Right renal pelvis (tissue), 4 donors: ENCODE measurements at places on chromosomes 12 and 14.

- no peak for DNase-seq
These were observed 64.8 kb downstream of the WSCD2 start for GRCh38 chr12:108193917-108194316.

DNA sequence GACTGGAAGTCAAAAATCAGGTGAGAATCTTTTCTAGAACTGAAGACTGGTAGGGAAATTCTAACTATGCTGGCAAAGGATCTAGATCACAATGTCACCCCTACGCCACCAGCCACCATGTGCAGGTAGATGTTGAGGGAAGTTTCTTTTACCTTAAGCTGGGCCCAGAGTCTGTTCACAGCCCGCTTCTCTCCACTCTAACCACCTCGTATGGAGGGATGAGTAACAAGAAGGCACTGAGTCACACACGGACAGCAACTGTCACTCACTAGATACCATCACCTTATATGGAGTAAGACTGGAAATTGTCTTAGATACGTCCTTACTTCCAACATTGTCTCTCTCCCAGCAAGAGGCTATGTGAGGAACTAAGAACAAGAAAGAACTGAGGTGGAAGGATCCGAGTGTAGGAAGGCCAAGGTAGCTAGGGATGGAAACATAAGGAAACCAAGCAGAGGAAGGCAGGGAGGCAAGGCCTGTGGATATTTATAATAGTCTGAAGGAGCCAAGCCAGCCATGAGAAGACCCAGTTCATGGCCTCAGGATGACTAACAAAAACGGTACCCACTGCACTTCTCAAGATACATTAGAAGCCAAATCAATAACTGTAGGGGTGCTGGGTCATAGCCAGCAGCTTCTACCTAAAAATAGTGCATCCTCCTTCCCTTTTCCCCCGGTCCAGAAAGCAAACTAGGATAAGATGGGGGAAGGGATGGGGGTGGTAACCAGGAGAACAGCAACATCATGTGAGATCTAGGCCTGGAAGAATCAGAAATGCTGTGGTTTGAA is 15.5 kb downstream of the REM2 start:
- no peak for DNase-seq

GRCh38 chr12:90695415-90695814 is 259.6 kb downstream of the CCER1 start:
- DNase-seq, result no peak

- DNase-seq, result no peak
These were observed 42.9 kb upstream of the AP4S1 start for GRCh38 chr14:30982533-30982932.

DNA sequence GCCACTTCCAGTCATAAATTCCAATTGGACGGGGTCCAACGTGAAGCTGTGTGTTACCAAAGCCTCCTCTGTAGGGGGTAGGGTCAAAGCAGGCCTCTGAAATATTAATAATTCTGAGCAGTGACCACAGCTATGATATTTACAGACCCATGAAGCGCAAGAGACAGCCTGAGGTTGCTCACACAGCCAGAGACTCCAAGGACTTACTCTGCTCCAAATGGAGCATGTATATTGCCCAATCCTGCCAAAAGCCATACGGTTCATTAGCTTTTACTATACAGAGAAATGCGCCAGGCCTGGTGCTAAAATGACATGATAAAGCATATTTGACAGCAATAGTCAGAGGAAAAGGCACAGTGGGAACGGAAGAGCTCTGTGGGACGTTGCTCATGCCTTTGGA is 151.3 kb downstream of the PAH start:
- no peak for DNase-seq

GRCh38 chr12:78120866-78121560 is 290.3 kb downstream of the NAV3 start:
- no peak for DNase-seq

GRCh38 chr14:102695167-102695555 is 82.1 kb upstream of the TRAF3 start:
- DNase-seq, result no peak

GRCh38 chr12:69342421-69342820 is 5.8 kb upstream of the LYZ start:
- DNase-seq, result no peak

- DNase-seq, result no peak
These were observed 193.6 kb downstream of the GALC start for GRCh38 chr14:87799400-87799799.

GRCh38 chr12:101127521-101128219 is 82.4 kb downstream of the SLC5A8 start:
- DNase-seq, result no peak

GRCh38 chr12:47570151-47570550 is 135.7 kb downstream of the RPAP3 start:
- no peak for DNase-seq

GRCh38 chr12:54998958-54999510 is 14.5 kb upstream of the TESPA1 start:
- DNase-seq, result no peak
